Activated CD4-positive, alpha-beta T cell treated with anti-CD3 and anti-CD28 coated beads for 36 hours (primary cell): ENCODE measurements at places on chromosomes 13 and 19.

- DNase-seq, result peak; percentile 36
Measured at GRCh38 chr19:22634450-22634827, 315 bp downstream of the ZNF492 start.

DNA sequence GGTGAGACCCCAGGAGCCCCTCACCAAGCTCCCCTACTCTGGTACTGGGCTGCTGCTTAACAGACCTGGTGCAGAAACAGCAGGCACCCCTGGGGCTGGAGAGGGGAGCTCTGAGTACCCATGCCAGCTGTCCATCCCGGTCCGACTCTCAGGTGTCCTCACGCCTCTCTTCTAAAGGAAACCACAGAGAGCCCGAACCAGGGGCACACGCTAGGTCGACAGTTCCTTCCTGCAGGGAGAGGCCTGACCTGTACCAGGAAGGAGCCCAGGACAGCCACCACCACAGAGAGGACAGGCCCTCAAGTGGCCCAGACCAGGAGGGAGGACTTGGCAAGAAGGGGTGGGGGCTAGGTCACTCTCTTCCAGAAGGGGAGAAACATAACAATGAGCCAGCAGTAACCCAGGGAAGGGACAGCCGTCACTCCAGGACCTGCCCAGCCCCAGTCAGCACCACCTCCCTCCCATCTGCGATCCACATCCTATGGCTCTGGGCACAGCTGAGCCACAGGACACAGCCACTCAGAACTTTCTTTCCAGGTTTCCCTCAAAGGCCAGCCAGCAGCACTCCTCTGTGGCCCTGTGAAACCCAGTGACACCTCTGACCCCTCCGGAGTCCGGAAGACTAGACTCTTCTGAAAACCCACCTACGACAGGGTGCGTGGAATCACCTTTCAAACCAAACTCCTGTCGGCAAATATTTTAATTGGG lies 13.0 kb upstream of the SLC35E1 start:
- peak; percentile 28 for DNase-seq

DNA sequence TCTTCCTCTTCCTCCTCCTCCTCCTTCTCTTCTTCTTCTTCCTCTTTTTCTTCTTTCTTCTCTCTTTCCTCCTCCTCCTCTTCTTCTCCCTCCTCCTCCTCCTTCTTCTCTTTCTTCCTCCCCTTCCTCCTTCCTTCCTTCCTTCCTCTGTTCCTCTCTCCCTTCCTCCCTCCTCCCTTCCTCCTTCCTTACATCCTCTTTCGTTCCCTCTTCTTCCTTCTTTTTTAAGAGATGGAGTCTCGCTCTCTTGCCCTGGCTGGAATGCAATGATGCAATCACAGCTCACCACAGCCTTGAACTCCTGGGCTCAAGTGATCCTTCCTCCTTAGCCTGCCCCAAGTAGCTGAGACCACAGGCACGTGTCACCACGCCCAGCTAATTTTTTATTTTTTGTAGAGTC lies 13.2 kb downstream of the EHD2 start:
- DNase-seq, result no peak

DNA sequence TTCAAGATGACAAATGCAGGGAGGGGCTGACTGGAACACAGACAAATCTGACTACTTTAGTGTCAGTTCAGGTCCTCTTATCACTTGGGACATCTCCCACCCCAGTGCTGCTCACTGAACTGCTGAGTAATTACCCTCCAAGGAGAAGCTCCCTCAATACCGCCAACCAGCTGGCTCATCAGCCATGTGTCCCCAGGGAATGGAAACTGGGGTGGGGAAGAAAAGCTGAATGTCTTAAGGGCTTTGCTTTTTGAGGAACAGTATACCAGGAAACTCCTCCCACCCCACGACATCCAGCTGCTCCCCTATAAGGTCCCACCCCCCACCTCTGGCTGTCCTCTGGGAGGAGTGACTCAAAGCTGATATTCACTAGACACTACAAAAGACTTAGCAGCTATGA lies 2.0 kb downstream of the ZNF823 start:
- DNase-seq, result peak; percentile 18

GRCh38 chr19:307793-308420 lies 16.7 kb upstream of the PLPP2 start:
- no peak for DNase-seq

DNA sequence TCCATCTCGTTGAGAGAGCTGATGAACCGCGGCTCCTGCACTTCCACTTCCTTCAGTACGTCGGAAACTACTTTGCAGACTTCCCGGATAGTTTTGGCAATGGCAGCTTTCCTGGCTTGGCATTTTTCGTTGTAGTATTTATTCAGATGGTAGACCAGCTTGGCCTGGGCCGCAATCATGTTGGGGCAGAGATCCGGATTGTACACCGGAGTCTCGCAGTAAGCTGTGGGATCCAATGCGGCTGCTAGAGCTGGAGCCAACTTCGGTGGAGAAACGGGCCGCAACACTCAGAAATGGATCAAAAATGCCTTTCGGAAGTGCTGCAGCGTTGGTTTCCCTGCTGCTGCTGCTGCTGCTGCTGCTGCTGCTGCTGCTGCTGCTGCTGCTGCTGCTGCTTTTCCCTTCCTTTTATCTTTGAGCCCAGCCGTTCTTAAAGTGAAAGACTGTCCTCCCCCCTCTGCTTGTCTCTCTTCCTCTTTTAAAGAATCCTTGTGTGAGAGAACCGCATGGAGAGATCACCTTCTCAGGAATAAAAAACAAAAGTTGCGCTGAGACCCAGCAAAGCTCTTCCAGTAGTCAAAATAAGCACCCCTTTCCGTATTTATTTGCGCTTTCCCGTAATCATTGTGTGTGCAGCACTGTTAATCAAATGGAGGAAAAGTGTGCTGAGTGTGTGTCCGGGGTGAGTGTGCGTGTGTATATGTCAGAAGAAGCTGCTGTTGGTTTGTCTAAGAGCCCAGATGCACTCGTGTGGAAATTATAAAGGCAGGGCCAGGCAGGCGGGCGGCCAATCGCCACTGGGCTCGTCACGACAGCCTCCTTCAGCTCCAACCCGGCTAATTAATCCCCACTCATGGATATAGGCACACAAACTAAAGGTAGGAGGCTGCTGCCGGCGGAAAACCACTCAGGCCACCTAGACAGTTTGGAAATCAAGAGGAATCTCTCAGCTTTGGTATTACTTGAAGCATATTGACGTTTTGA lies at the start of gene MAB21L1:
Gene MAB21L1, minus strand, starts transcription at position 730 of the 984 bp plus-strand sequence. Its CDS starts 551 bp downstream, at position 179.
- peak; percentile 20 for DNase-seq

- peak; percentile 46 for DNase-seq
Measured at GRCh38 chr13:78121459-78122348, 203.1 kb upstream of the EDNRB start.

DNA sequence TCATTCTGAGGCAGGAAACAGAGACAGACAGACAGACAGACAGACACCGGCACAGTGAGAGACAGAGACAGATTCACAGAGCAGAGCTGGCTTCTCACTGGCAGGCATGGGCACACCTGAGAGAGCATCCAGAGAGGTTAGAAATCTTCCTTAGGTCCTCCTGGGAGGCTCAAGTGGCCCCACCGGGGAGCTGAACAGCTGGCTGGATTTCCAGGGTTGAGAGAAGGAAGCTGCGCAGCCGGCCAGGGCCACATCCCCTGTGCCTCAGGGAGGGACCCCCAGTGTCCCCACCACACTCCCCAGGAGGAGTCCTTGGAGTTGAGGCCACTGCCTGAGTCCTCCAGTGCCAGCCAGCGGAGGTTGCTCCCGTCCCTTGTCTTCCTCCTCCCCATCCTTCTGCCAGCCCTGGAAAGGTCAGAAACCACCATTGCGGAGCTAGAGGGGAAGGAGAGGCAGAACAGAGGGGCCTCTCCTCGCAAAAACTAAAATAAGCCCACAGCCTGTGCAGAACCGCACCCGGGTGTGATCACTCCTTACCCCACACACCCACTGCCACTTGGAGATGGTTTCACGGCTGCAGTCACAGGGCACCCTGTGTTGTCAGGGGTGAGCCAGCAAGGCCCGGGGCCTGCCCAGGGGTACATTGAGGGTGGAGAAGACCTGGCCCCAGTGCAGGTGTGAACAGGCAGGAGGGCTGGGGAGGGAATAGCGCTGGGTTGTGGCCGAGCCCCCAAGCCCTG lies 4.2 kb downstream of the FFAR3 start:
- DNase-seq, result no peak

GRCh38 chr13:85140192-85140591 lies 659.0 kb downstream of the SLITRK6 start:
- DNase-seq, result no peak

DNA sequence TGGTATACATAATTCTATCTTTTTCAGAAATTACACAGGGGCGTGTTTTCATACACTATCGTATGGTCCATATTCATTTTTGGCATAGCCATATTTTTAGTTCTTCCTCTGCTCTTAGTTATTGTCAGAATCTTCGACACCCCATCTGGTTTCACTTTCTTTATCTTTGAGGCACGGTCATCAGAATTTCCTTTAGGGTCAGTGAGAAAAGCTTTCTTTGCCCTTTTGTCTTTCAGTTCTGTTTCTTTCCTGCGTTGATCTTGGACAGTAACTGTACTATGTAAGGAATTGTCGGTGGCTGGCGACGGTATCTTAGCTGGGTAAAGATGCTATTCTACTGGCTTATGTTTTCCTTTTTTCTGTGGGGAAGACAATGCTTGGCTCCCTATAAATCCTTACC lies 10.6 kb upstream of the KIR2DL4 start:
- no peak for DNase-seq

- DNase-seq, result peak; percentile 67
Measured at GRCh38 chr13:30373727-30374126, 48.6 kb upstream of the UBE2L5 start.

GRCh38 chr13:104404325-104404724 lies 1338.1 kb upstream of the SLC10A2 start:
- DNase-seq, result no peak

DNA sequence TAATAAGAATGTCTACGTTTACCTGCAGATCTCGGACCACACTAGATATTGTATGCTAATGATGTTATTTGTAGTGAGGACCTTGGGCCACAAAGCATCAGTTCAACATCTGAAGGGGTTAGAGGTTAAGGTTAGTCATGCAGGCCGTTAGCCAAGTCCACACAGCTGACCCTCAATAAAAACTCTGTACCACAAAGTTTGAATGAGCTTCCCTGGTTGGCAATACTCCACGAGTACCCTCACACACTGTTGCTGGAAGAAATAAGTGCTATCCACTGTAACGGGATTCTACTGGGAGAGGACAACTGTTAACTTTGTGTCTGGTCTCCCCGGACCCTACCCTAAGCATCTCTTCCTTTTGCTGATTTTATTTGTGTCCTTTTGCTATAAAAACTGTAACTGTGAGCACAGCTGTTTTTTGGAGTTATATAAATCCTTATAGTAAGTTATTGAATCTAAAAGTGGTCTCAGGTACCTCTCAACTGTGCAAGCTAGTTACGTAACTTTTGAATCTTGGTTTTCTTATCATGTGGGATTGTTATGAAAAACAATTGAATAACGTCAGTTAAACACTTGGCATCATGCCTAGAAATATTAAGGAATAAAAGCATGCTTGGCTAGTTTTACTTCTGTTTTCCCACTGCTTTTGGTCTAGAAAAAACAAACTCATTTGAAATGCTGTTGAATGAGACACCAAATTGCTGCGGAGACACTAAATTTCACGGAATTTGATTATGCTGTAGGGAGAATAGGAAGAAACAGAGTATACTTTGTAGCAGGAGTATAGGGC lies 181.5 kb downstream of the DNAJC3 start:
- DNase-seq, result no peak

DNA sequence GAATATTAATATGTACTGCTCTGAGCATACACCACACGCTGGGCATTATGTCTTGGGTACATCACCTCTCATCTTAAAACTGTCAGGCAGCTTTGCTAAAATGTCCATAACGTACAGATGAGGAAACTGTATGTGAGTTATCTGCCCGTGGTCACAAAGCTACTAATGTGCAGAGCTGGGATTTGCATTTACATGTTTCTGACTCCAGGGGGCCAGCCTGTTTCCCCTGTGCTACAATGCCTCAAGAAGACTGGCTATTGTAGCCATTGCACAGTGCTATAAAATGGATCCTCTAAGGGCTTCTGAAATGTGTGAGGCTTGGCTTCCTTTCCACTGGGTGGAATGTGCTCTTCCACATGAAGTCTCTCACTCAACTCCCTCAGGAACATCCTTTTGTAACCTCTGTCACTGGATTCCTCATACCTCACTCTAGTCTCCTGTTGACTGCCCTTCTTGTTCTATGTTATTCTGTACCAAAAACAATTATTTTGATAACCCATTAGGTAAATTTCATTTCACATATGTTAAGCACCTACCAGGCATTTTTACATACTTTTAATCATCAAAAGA lies 95.6 kb upstream of the HTR2A start:
- peak; percentile 10 for DNase-seq

DNA sequence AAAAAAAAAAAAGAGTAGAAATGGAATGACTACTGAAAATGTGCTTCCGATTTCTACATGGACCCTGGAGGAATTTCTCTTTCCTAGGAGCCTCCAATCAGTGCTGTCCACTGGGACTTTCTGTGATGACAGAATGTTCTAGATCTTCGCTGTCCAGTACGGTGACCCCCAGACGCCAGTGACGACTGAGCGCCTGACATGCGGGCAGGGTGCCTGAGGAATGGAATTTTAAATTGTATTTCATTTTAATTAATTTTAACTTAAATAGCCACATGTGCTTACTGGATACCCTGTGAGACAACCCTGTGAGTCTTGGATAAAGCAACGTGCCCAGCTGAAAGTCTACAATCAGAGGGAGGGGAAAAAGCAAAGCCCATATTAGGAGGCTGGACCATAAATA lies 4.1 kb upstream of the TLE6 start:
- DNase-seq, result no peak

- DNase-seq, result peak; percentile 44
Measured at GRCh38 chr19:10544242-10544752, 593 bp downstream of the ATG4D start.

DNA sequence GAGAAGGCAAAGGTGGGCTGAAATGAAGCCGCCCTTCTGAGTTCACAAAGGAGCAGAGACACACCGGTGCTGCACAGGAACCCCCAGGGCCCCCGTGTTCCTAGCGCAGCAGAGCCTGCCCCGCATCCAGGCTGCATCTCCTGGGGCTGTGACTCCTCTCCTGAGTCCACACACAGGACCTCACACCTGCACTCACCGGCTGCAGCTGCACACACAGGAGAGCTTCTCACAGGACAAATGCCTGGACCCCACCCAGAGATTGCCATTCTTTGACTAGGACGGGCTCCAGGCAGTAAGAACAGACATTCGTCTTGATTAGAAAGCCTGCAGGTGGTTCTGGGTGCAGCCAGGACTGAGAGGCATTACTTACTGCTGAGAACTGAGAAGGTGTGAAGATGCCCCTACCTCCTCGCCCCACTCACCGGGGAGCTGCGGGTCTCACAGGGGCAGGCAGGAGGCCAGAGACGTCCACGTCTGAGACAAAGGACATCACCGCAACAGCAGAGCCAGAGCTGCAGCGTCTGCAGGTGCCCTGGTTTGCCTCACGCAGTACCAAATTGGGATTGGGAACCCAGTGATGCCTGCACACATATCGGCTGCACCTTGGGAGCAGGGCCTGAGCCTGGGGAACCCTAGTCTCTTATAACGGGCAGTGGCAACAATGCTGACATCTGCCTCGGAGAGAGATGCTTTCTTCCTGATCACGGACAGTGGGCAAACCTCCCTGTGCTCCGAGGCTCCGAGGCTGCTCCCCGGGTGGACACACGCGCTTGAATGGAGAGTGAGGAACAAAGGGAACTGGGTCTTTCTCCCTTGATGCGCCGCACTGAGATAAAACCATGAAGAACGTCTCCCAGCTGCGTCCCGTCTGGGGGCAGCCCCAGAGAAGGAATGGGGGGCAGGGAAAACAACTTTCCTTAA lies 50.4 kb downstream of the RASA3 start:
- DNase-seq, result no peak
